Stimulated activated CD8-positive, alpha-beta memory T cell treated with anti-CD3 and anti-CD28 coated beads, Interleukin-2, amount 100 ng/mL, for 1 hour (primary cell): ENCODE measurements at places on chromosomes 1 and 21.

DNA sequence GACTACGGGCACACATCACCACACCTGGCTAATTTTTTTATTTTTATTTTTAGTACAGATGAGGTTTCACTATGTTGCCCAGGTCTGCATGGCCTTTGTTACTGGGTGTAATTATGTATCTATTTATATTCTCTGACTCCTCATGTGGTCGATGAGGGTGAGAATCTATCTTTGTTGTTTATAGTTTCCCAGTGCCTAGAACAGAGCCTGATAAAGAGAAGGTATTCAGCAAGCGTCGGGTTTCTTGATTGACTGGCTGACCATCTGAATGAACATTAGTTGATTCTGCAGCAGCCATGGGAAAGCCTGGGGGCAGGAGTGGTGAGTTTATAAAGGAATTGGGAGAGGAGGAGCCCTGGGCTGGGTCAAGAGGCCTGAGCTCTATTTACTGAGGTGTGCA is 28.5 kb downstream of the SERINC2 start:
- DNase-seq = no peak

- DNase-seq = no peak
Measured at GRCh38 chr1:16720351-16721223, 19.7 kb upstream of the RNU1-4 start.

GRCh38 chr1:117612517-117613248 is 6.8 kb downstream of the TENT5C start:
- no peak for DNase-seq

- DNase-seq = no peak
Measured at GRCh38 chr1:198491028-198491427, 49.5 kb downstream of the ATP6V1G3 start.

- DNase-seq = no peak
Measured at GRCh38 chr1:200405264-200405663, 4.6 kb downstream of the ZNF281 start.

DNA sequence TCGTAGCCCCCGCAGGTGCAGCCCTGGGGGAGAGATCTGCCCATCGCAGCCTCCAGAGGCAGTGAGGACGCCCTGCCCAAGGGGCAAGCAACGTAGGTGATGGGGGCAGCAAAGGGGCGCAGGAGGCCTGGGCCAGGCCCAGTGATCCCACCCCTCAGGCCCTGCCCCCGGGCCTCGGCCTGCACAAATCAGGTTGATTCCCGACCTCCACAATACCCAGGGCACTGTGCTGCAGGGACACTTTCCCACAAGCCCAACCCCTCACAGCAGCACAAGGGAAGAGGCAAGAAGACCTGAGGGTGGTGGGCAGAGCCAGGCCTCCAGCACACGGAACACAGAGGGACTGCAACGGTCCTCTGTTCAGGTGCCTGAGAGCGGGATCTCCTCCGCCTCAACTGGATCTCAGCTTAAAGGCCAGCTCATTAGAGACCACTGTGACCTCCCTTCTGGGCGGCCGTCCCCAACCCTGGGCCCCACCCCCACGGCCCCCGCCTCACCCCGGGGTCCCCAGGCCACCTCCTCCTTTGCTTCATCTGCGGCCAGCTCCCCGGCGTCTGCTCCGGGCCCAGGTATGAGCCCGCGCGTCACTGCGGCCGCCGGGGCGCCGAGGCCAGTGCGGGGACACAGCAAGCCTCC is 812 bp upstream of the ARF1 start:
- DNase-seq = no peak

DNA sequence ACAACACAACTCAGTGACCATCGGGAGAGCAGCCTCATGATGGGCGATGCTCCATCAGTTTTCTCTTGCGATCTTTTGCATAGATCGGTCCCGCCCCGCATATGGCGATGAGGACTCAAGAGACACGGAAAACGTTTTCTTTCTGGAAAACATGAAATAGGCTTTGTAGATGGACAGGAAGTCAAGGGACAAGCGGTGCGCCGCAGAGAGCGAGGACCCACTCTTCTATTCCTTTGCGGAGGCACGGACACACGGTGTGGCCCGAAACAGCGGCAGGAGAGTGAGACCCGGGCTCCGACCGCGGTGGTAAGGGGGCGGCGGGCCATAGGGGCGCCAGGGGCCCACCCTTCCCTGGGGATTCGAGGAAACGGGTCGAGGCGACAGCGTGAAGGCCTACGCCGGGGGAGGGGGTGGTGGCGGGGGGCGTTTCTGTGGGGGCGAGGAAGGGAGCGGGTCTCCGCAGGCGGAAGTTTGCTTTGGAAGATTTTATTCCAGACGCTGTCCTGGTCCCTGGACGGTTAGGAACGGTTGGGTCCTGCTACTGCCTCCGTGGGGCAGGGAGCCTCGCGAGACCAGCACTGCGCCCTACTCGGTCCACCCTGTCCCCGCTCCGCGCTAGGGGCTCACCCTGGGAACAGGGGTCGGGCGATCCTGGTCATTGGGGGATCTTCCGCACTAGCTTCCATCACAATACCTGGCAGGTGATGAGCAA is 796 bp upstream of the TDRKH start:
- no peak for DNase-seq

DNA sequence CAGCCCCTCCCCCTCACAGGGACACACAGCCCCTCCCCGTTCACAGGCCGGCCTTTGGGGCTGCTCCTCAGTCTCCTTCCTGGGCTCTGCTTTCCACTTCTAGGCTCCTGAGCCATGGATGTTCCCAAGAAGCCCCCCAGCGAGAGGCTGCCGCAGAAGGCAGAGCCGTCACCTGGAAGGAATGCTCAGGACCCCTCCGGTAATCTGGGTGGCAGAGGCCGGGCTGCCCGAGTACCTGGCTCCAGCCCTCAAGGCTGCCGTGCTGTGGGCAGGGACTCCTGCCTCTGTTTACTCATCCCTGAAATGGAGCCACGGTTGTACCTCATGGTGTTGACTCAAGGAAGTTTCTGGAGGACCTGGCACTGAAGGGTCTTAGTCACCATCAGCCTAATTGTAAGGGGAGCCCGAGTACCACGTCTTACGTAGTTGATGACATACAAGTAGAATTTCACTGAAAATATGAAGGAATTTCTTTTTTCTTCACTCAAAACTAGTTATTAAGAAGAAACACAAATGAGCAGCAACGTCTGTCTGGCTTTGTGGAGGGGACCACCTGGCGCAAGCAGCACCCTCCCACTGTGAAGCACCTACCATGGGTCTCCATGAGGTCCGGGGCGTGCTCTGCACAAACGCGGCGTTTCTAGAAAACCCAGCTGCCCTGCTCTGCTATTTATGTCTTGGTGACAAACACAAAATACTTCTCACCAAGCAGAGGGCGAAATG is 33.7 kb downstream of the PRDM15 start:
- no peak for DNase-seq

GRCh38 chr1:232988572-232989040 is 38.2 kb downstream of the NTPCR start:
- no peak for DNase-seq

DNA sequence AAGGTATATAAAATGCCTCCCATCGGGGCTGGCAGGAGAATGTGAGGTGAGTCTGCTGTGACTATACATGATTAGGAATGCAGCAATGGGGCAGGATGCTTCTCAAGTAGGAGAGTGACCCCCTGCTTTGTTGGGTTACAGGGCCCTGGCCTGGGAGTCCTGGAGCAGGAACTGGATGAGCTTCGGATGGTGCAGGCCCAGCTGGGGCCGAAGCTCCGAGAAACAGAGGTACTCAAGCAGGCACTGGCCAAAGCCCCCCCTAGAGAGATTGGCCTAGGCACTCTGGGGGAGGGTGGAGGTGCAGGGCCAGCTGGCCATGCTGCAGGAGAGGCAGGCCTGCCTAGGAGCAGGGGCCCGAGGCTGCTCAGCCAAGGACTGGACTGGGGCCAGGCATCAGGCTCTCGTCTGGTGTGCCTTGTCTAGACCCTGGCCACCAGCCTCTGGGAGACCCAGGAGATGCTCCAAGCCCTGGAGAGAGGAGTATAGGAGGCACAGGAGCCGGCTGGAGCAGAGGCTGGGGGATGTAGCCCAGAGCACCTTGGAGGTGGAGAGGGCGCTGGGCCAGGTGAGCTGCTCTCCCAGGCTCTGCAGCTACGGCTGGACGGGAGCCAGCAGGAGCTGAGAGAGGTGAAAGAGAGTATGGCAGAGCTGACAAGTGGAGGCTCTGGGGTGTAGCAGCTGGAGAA is 32.8 kb upstream of the PKP1 start:
- no peak for DNase-seq

- no peak for DNase-seq
Measured at GRCh38 chr1:65310078-65310587, 790 bp downstream of the DNAJC6 start.

DNA sequence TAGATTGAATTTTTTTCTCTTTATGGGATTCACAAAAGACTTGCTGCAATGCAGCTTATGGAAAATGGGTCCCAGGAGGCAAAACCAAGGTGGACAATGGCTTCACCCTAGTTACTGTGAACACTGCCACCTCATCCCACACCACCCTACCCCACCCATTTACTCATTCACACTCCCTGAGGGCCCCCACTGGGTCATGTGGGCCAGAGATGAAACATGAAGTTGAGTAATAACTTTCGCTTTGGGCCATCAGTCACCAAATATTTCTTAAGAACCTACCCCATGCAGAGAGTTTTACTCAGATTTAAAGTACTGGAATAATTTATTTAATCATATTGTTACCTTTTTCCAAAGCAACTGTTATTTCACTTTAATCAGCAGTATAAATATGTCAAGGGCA is 191.8 kb downstream of the TPR start:
- DNase-seq = no peak

GRCh38 chr1:119674835-119675289 is 26.8 kb upstream of the ZNF697 start:
- peak; percentile 1 for DNase-seq

DNA sequence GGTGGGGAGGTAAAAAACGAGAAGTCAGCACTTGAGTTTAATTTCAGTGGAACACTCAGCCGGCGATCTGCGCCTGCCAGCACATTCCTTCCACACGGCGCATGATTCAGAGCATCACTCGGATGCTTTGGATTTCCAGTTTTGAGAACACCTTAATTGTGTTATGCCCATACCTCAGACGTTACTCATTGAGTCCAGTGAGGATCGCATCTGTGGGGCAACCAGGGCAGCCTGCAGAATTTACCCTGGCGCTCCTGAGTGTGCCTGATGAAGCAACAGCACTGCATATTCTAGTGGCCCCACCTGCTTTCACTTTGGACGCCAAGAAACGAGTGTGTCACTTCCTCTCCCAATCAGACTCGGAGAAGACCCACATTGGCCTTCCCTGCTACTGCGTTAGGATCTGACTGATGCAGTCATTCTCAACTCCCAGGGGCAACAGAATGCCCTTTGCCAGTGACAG is 19.9 kb downstream of the FAM89A start:
- DNase-seq = no peak

- DNase-seq = no peak
Measured at GRCh38 chr1:204294357-204294756, 65.4 kb downstream of the PLEKHA6 start.

DNA sequence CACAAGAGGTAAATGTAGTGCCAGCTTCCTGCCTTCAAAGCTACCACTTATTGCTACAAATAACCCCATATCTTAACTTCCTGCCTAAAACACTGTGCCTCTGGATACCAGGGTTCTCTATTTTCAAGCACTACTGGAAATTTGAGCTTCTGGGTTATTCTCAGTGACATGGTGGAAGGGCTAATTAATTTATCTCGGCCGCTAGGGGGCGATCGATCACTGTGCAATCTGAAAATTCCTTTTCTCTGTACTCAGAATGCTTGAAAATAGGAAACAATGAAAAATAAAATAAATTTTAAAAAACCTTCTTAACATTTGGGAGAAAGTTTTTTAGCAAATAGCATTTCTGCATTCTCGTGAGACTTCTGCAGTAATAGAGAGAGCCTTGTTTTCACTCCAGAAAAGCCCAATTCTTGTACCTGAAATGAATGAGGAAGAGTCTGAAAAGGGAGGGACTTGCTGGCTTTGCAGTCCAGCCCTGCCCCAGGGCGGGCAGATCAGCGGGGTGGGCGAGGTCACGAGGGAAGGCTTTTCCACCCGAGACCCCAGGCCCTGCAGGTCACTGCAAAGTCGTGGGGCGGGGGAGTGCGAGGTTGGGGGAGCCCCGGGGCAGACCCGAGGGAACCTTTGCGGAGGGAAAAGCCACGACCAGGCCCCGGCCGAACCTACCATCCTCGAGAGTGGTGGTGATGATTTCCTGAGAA is 276.7 kb downstream of the PCP4 start:
- DNase-seq = no peak

- no peak for DNase-seq
Measured at GRCh38 chr21:35528116-35529042, 479.3 kb upstream of the RUNX1 start.

- DNase-seq = no peak
Measured at GRCh38 chr1:27849951-27850350, 19.4 kb downstream of the PPP1R8 start.

DNA sequence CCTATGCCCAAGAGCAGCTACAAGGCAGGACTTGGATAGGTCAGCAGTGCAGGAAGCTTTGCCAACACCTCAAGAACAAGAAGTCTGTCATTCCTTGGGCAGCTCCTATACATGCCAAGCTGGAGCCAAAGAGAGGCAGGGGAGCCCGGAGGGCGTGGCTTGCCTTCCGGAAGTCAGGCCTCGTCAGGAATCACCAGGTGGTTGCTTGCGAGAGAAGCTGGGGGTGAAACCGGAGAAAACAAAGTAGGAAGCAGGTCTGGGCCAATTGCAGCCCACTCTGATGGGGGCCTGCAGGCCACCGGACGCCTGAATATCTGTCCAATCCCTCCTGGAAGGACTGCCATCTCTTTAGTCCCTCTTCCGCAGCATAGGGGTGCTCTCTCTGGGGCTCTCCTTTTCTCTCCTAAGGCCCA is 794 bp upstream of the FAM76A start:
- no peak for DNase-seq

- DNase-seq = no peak
Measured at GRCh38 chr1:235649368-235650163, at the start of gene GNG4. TSS of gene GNG4 (minus strand) at chr1:235649784. CDS start at chr1:235583838, 65,946 bp downstream.

DNA sequence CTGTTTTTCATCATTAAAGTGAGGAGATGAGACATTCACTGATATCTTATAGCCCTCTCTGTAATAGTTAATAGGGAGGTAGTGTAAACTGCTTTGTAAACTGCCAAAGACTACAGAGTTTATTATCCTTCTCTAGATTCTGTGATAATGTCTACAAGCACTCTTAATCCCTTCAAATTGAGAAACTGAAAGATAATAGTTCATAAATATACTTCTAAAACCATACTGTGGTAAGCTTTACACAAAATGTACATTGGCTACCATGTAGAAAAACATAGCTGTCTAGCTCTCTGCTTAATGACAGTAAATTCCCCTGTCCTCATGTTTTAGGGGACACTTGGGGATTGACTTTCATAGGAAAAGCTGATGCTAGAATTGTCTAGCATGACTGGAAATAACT is 39.6 kb downstream of the CXADR start:
- no peak for DNase-seq

DNA sequence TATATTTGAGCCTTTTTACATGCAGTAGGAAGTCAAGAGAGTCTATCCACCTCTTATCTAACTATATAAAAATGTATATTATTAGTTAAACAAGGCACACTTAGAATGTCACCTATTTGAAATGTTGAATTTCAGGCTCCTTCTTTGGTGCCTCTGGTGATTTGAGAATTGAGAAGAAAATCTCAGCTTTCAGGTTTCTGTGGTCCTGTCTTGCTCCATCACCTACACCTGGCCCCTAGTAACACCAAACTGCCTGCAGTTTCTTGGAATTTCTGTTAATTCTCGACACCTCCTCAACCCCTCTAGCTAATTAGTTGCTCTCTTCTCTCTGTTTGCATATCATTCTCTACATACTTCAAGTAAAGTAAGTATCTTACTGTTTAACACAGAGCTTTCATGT is 54.9 kb upstream of the WNT2B start:
- no peak for DNase-seq

GRCh38 chr1:47478090-47478489 is 40.2 kb downstream of the FOXD2 start:
- DNase-seq = no peak
